Left renal cortex interstitium (tissue), 4 donors: ENCODE measurements at places on chromosomes 16 and 17.

GRCh38 chr16:53664724-53665345, 38.8 kb downstream of the RPGRIP1L start:
- no peak for DNase-seq

DNA sequence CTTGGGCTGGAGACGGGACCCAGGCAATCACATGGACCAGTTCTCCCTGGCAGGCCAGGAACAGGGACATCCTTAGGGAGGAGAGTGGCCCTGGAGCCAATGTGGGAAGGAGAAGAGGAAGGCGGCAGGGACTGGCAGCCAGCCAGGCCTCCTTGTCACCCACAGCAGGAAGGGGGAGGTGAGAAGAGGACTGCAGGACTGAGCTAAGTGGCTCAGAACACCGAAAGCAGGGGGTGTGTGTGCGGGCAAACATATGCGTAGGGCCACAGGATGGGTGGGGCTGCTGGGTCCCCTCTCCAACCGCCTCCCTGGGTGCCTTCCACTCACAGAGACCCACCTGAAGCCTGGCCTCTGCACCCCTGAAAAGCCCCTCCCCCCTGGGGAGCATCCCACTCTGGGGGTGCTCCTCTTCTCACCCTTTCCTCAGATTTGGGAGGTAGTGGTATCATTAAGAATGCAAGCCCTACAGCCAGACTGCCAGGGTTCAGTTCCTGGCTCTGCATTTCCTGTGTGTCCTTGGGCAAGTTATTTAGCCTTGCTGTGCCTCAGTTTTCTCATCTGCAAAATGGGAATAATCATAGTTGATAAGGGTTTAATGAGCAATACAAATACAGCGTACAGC, 8.1 kb downstream of the PNMT start:
- DNase-seq: no peak

DNA sequence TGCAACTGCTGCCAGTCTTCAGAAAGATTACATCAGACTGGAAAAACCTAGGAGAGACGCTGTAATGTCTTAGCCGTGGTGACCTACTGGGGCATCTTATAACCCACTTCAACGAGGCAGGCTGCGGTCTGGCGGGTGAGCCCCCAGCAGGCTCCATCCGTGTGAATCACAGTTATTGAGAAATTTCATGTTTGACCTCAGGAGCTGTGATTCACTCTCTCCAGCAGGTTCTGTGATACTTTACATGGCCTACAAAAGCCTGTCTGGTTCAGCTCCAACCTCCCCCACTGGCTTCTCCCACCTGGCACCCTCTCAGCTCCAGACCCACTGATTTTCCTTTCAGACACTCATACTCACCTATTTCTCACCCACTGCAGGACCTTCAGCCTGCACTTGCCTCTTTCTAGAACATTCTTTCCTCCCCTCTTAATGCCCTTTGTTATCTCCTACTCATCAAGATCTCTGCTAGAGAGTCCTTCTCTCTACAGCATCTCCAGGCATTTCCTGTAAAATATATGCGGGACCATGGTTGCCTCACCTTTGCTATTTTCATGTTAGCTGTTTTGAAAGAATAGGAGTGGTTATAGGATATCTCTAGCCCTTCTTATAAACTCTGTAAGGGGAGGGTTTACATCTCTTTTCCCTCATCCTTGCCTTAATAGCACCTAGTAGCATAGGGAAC, 227.9 kb downstream of the MAF start:
- no peak for DNase-seq

DNA sequence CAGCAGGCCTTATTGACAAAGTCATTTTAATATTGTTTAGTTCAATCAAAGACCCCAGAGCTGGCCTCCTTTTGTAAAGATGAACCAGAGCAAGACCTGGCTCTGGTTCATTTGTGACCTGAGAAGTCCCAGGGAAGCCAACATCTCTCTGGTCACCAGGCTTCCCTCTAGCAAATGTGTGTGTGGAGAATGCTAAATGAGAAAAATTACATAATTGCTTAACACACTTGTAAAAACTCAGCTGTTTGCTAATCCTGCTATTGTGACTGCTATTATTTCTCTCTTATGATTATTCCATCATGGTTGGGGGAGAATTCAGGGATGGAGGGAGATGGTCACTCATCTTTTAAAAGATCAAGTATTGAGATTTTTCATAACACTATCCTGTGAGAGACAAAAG, 94.3 kb upstream of the CLEC3A start:
- DNase-seq: no peak

GRCh38 chr16:7330709-7331108, 1.9 kb upstream of the RBFOX1 start:
- DNase-seq: no peak

DNA sequence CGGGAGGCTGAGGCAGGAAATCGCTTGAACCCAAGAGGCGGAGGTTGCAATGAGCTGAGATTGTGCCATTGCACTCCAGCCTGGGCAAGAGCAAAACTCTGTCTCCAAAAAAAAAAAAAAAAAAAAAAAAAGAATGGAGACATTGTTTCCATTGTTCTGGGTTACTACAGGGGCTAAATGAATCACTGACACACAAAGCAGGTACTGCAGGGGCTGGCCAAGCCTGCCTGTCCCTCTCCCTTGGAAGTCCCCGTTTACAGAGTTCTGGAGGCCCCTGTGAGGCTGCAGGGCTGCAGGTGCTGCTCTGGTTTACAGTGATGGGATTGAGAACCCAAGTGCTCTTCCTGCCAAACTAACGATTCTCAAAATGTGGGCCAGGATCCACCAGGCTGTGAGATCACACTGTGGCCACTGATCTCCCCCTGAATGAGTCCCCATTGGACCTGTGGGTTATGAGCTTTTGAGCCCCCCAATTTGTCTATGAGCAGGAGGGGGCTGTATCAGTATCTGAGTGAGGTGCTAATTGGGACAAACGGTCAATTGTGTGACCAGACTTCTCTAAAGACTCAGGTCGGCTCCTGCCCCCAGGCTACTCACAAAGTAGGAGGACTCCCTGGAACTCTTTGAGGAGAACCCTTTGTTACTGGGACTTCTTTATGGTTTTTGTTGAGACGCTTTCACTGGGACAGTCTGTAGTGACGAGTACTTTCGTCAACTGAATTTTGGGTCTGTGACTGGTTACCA, 39.0 kb downstream of the DNAH17 start:
- DNase-seq: no peak

DNA sequence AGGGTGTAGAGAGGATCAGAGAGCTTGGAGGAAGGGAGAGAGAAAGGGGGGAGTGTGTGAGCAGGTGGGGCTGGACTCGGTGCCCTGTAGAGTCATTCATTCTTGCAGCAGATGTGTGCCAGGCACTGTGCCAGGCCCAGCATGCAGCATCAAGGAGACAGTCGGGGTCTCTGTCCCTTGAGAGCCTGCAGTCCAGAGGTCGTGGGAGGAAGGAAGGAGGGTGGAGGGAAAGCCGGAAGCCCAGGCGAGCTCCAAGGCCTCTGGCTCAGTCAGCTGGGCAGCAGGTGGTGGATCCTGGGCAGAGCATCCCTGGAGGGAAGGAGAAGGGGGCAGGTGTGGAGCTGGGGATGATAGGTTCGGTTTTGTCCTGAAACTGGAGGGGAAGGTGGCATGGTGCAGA, 27.5 kb downstream of the EPN2 start:
- no peak for DNase-seq

DNA sequence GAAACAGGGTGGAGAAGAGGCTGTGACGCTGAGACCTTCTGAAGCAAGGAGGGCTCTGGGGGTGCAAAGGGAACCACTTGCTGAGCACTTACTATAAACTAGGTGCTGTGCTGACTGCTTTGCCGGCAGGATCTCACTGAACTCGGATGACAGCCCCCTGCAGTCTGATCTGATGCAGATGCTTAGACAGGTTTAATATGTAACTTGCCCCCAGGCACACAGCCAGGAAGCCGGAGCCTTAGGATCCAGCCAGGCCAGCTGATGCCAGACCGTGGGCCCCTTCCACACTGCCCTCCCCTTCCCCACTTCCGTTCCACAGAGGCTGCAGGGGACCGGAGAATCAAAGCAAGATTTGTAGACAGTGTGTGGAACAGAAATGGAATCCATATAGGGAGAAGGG, 23.1 kb downstream of the SPACA3 start:
- DNase-seq: no peak

GRCh38 chr16:14562691-14563491, 67.2 kb downstream of the PARN start:
- DNase-seq: no peak

GRCh38 chr17:16887523-16888095, 84.3 kb downstream of the TNFRSF13B start:
- DNase-seq: no peak

GRCh38 chr17:49574323-49574781, 1.3 kb upstream of the NXPH3 start:
- DNase-seq: no peak

- DNase-seq: no peak
Measured at GRCh38 chr17:34542700-34543336, 36.6 kb upstream of the TMEM132E start.

- DNase-seq: no peak
Measured at GRCh38 chr16:4501071-4501478, 24.9 kb downstream of the HMOX2 start.

GRCh38 chr17:76238847-76239537, 1.3 kb downstream of the RNF157 start:
- DNase-seq: no peak

- no peak for DNase-seq
Measured at GRCh38 chr17:76082326-76083251, 3.6 kb downstream of the ZACN start.

DNA sequence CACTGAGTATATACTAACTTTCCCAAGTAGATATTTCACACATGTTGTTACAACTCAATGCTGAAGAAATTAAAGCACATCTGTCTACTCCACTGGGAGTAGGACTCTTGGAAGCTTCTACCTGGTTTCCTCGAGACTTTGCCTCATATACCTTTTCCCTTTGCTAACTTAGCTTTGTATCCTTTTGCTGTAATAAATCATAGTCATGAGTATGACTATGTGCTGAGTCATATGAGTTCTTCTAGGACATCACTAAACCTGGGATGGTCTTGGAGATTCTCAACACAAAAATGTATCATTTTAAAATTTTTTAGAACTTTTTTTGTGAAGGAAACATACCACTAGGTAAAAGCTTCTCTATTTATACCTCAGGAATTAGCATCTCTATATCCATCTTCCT, 39.8 kb downstream of the ABCA5 start:
- no peak for DNase-seq

- no peak for DNase-seq
Measured at GRCh38 chr16:15980329-15980728, 30.9 kb downstream of the ABCC1 start.

- no peak for DNase-seq
Measured at GRCh38 chr16:46982335-46982734, 8.9 kb upstream of the DNAJA2 start.

DNA sequence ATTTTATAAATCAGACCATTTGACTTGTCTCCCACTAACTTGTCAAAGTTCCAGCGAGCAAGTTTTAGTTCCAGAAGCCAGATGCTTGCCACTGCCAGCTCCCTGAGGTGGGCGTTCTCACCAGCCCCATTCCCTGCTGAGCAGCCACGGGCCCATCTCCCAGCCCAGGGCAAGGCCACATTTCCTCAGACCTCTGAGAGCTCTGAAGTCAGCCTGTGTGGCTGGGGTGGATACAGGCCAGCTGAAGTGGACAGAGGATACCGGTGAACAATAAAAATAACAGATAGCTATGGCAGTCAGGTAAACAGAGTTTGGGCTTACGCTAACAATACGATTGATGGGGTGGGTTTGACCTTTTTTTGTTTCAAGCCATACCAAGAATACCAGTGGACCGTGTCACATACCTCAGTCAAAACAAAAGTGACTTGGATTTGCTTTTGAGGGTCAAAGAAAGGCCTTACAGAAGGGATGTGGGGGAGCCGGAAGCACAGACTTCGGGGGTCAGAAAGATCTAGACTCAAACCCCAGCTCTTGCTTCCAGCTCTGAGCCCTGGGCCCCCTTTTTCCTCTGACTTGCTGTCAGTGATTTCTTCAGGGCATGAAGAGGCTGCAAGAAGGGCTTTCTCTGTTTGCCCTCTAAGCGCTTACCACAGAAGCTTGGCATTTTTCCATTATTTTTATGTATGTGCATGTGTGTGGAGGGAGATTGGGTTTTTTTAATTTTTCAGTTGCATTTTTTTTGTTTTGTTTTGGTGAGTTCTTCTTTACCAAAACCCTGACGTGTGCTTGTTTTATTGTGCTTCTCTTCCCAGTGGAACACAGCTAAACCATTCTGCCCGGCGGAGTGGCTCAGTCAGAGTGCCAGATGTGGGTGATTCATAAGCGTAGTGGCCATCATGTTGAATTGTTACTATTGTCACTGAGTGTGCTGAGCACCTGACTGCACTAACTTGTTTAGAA, 109.9 kb downstream of the GNAO1 start:
- DNase-seq: no peak

DNA sequence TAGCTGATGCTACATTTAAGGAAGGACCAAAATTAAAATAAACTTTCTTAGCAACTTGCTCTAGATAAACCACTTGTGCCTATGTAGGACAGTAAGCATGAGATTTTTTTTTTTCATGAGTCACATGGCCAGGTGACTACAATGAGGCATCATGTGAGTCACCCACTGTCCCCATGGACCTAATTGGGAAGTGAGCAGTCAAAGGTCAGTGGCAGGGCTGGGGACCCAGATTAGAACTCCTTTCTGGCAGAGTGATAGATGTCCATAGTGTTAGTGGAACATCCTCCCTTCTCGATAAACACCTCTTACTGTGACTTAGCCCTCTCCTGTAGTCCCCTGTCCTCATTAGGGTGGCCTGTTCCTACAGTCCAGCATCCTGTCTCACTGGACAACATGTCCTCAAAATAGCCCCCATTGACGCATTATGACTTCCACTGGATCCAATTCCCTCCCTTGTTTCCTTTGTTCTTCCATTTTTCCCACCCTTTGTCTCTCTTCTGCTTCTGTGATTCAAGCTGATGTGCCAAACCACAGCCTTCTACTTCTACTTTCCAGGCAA, 12.4 kb downstream of the ITGB3 start:
- DNase-seq: no peak

GRCh38 chr17:40352779-40353394, 11.7 kb downstream of the GJD3 start:
- DNase-seq: no peak

DNA sequence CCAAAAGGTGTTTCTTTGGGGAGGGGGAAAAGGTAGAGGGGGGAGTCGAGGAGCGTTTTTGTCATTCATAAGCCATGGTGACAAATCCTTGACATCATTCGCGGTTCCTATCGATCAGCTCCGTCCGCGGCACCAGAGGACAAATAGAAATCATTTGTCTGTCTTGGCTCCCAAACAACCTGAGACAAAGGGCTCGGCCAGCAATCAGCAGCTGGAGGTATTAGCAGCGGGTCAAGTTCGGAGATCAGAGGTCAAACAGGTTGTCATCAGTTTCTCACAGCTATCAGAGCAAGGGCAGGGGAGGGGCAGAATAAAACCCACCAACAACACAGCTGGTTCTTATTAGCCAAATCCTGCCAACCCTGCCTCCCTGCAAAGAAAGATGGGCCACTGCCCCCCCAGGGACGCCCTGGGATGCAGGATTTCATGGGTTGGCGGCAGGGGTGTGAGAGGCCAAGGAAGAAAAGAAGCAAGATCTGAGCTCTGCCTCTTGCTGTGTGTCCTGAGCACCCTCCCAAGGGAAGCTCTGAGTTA, 145.3 kb upstream of the LHX1 start:
- DNase-seq: no peak

GRCh38 chr17:19752216-19753050, 4.3 kb upstream of the ALDH3A1 start:
- DNase-seq: no peak

GRCh38 chr16:2675714-2676113, 6.6 kb upstream of the KCTD5 start:
- no peak for DNase-seq
